Activated T-cell treated with anti-CD3 and anti-CD28 coated beads, Interleukin-2, amount 50 U/mL, for 72 hours (primary cell): ENCODE measurements at places on chromosomes 16 and 17.

GRCh38 chr17:57447990-57448758, 191.9 kb downstream of the MSI2 start:
- no peak for DNase-seq

GRCh38 chr16:78513838-78514237, 414.4 kb downstream of the WWOX start:
- no peak for DNase-seq

DNA sequence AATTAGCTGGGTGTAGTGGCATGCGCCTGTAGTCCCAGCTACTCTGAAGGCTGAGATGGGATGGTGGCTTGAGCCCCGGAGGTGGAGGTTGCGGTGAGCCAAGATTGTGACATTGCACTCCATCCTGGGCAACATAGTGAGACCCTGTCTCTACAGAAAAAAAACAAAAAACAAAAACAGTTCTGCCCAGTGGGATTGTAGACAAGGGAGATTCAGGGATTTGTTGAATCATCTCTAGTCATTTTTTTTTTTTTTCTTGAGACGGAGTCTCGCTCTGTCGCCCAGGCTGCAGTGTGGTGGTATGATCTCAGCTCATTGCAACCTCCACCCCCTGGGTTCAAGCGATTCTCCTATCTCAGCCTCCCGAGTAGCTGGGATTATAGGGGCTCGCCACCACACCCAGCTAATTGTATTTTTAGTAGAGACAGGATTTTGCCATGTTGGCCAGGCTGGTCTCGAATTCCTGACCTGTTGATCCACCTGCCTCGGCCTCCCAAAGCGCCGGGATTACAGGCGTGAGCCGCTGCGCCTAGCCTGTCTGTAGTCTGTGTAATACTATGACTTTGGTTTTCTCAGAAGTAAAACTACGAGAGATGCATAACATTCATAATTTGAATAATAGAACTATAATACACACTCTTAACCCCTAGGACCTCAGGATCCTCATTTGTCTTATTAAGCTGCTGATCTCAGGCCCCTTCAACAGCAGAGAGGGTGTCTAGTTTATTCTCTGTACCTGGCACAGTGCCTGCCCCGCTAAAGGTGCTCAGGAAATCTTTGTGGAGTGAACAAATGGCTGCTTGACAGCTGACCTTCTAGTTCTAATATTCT, 1.4 kb downstream of the TEN1 start:
- no peak for DNase-seq

GRCh38 chr17:68612923-68613292, 11.7 kb upstream of the FAM20A start:
- DNase-seq = no peak

DNA sequence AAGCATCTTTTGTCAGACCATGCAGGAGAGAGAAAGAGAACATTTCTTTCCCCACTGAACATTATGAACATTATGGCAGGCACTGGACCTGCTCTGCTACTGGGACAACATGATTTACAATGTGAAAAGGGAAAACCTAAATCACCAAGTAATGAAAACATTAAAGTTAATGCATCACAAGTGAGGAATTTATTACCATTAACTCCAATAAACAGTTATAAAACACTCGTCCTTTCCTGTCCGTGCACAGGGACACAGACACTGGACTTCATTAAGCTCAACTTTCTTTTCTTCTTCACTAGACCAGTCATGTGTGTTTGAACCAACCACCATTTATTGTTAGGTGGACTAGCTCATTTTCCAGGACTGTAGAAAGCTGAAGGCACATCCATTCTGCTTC, 95.4 kb downstream of the SNX11 start:
- DNase-seq = no peak

GRCh38 chr17:41178843-41179616, 1.0 kb upstream of the KRTAP4-2 start:
- DNase-seq = no peak

DNA sequence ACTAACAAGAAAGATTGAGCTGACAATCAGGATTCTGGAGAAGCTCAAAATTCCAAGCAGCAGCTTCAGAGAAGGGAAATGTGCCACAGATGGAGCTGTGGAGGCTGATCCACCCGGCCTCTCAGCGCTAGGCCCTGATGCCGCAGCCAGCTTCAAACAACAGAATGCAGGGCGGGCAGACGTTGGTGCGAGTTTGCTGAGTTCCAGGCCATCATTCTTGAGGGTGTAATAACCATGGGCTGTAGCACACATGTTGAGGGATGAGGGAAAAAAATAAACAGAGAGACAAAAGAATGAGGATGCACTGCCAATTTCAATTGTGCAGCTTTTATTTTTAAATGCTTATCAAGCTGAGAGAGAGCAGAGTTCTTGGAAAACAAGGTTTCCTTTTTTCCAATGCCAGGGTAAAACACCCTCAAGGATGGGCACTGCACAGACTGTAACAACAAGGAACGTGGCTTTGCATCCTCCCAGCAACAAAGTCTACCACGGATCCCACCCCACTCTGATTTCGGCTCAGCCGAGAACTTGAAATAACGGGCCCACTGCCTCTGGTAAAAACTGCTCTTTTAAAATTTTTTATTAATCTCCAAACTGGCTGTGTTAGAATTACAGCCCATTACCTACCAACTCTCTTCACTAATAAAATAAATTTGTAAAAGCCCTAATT, 90.2 kb downstream of the SMG6 start:
- DNase-seq = no peak

DNA sequence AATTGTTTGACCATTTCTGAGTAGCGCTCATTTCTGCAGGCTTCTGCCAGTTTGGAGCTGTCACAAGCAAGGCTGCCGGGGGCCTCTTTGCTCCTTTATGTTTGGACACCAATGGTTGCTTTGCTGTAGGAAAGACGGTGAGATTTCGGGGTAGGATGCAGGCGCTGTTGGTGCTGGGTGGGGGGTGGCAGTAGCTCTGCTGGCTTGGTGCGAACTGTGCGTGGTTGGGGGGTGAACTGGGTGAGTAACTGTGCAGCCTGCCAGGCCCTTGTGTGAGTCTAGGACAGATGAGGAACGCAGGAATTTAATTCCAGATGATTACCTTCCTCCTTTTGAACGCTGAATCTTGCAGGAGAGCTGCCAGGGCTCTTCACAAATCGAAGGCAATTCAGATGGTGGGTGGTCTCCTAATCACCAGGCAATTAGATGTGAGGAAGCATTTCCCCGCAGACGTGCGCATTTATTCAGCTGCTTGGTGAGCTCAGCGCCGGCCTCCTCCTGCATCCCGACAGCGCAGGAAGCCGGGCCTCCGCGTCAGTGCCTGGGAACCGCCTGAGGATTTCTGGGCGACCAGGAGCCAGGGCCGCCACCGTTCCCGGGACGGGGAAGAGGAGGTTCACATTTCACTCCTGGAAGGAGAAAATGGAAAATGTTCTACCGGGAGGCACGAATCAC, 154.4 kb downstream of the FOXL1 start:
- no peak for DNase-seq

- DNase-seq = peak; percentile 37
Observed at GRCh38 chr17:36755586-36755985, 154.2 kb downstream of the MRM1 start.

DNA sequence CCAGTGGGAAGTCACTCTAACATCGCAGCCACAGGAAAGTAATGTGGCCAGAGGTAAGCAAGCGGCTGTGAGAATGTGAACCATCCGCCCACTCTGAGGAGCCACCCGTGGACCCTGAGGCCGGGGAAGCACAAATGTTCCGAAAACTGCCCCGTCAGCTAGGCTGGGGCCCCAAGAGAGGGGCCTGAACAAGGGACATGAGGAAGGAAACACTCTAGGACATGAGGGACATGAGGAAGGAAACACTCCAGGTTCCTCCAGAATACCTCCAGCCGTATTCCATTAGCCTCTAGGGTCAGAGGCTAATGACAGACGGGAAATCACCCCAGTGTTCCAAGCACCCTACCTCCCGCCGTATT, 317 bp downstream of the TEFM start:
- DNase-seq = peak; percentile 21

DNA sequence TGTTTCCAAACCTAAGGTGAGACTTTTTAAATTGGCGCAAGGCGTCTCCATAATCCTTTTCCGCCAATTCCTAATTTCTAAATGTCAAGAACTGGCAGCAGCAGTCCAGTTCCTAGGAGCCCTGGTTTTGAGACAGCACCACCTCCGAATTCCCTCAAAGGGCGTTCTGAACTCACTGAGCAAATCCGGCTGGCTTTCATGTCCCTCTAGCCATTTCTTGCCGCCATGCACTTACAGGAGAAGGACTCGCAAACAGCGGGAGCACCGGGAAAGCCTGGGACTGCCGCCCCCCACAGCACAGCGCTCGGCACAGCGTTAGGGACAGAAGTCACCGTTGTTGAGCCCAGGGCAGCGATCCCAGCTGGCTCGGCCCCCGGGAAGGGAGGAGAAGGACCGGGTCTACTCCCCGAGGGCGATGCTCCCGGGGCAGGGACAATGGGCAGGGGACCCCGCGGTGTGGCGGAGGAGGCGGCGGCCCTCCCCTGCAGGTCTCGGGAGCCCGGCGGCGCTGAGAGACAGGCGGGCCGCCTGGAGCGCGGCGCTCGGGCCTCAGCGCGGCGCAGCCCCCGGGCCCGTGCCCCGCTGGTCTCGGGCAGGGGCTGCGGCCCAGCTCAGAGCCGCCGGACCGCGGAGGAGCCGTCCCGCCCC, 545 bp downstream of the ARHGAP17 start:
- peak; percentile 26 for DNase-seq

DNA sequence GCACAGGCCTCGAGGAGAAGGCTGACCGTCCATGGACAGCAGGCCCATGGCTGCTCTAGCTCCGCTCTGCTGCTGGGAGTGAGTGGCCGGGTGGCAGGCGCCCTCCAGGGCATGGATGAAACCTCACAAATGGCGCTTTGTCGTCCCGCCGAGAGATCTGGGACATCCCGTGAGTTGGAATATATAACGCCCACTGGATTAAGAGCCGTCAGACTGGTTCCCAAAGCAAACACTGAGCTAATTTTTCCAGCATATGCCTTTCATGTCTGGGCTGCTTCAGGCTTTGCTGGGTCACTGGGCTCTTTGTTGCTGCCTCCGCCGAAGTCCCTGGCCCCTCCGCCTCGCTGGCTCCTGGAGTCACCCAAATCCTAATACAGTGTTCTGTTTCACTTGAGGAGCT, 266.3 kb downstream of the FOXL1 start:
- DNase-seq = no peak
